ENCODE measurements at places on chromosomes 7 and 10. TPM values are rescaled to one million over a fixed set of nuclear protein-coding genes. Genes with fewer than 3 reads are reported as not detected.

HIBADH gene
- total RNA-seq = 10.0 TPM

- H3K27ac ChIP-seq = no peak overlapping the region
- no peak overlapping the region for H3K4me3 ChIP-seq
- H3K27me3 ChIP-seq = peaks cover 45% of the 10 kb centered on the region
- no peak for DNase-seq
Observed at GRCh38 chr7:29567174-29567573, 3.5 kb downstream of the PRR15 start.

RTKN2 gene
- 0.09 TPM for total RNA-seq

ZSCAN25 gene
- total RNA-seq = 28.5 TPM

- H3K36me3 ChIP-seq = no peaks in the 10 kb centered on the region
- peaks cover 19% of the 10 kb centered on the region for H3K27me3 ChIP-seq
- no peak overlapping the region for H3K27ac ChIP-seq
- no peak for DNase-seq
Observed at GRCh38 chr10:6778992-6779701, 199.1 kb upstream of the PRKCQ start.

DNA sequence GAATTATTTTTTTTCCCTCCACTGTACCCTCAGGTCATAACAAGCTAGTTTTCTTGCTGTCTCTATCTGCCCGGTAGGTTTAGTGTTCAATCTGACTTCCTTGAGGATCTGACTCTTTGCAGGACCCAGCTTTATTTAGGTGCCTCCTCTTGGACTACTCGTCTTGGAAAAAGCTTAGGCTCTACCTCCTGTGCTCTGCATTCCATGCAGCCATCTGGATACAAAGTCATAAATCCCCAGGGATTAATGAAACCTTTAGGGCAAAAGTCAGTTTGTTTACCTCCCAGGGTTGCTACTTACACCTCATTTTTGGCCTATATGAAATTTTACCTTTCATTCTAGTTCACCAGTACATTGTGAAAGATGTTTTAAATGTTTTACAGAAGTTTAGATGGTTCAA lies 8.0 kb downstream of the STAG3 start:
- no peak overlapping the region for H3K27ac ChIP-seq
- no peak overlapping the region for H3K4me3 ChIP-seq

DNA sequence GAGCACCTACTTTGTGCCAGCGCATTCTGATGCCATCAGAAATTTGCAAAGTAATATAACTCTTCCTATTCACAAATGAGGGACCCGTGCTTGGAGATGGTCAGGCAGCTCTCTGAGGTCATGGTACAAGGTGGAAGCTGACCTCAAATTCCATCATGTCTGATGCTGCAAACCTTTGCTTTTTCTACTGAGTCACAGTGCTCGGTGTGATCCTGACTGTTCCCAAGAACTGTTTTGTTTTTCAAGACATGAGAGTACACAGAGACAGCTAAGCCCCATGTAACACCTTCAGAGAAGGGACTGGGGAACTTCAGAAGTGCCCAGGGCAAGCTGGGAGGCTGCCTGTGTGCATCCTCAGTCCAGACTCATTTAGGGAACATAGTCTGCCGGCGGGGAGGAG lies 111.3 kb downstream of the FRMD4A start:
- H3K36me3 ChIP-seq = no peaks in the 10 kb centered on the region
- no peak overlapping the region for H3K4me3 ChIP-seq
- H3K4me1 ChIP-seq = no peaks in the 10 kb centered on the region
- H3K27ac ChIP-seq = no peak overlapping the region

MOGAT3 gene
- total RNA-seq = not detected

DNA sequence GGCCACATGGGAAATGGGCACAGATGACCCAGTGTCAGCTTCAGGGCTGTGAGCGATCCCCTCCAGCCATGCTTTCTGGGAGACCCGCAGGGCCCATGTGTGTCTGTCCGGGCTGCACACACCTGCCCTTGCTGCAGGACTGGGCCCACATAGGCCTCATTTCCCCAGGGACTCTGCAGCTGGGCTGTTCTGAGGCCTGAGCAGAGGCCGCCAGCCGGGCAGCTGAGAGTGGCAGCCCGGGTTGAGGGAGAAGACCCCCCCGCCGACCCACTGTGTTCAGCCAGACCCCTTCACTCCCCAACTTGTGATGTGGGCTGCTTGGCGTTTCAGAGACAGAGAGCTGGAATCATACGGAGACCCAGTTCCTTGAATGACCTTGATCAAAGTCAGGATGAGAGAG lies 50.1 kb upstream of the DPYSL4 start:
- no peaks in the 10 kb centered on the region for H3K36me3 ChIP-seq
- H3K4me3 ChIP-seq = no peak overlapping the region
- no peaks in the 10 kb centered on the region for H3K4me1 ChIP-seq
- no peaks in the 10 kb centered on the region for H3K27me3 ChIP-seq
- DNase-seq = peak; percentile 10

DNA sequence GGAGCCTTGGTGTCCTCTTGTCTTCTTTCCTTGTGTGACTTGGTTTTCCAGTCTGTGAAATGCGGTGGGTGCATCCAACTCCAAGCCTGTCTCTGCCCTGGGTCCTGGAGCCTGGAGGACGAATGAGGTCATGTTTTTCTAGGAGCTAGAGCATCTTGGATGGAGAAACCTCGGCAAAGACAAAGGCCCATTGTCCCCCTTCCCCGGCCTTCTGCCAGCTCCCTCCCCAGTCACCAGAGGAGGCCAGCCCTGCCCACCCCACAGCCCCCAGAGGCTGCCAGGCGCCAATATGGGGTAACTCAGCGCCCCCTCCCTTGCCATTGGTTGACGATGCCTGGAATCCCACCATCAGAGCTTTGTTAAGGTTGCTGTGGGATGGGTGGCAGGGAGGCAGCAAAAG lies 40.4 kb downstream of the KCTD7 start:
- no peaks in the 10 kb centered on the region for H3K4me1 ChIP-seq
- H3K36me3 ChIP-seq = peaks cover 4% of the 10 kb centered on the region
- DNase-seq = no peak
- no peaks in the 10 kb centered on the region for H3K27me3 ChIP-seq
